ENCODE measurements at places on chromosomes 3 and 15. TPM values are rescaled to one million over a fixed set of nuclear protein-coding genes. Genes with fewer than 3 reads are reported as not detected.

GRCh38 chr15:67076147-67076843 lies 10.9 kb downstream of the SMAD3 start:
- no peak overlapping the region for H3K27ac ChIP-seq
- H3K4me1 ChIP-seq = peaks cover 19% of the 10 kb centered on the region
- H3K36me3 ChIP-seq = no peaks in the 10 kb centered on the region
- DNase-seq = no peak
- no peaks in the 10 kb centered on the region for H3K27me3 ChIP-seq
- H3K4me3 ChIP-seq = no peak overlapping the region

RPL35A gene
- 1,573 TPM for total RNA-seq

DNA sequence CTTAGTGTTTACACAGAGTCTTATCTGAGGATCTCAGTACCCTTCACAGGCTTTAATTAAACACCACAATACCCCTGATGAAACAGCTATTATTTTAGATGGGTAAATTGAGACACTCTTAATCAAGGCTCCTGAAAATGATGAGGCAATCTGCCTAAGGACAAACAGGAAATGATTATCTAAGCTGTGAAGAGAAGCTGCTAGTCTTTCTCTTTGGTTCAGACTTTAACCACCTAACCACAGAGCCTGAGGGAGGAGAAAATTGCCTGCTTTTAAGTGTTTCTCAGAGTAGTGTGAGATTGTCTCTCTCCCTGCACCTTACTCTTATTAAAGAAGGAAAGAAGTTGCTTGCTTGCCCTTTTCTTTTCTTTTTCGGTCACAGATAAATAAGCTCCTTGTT lies 364.3 kb upstream of the ADAMTS9 start:
- H3K27me3 ChIP-seq = no peaks in the 10 kb centered on the region
- no peak overlapping the region for H3K4me3 ChIP-seq
- no peak overlapping the region for H3K27ac ChIP-seq
- H3K36me3 ChIP-seq = no peaks in the 10 kb centered on the region
- no peak for DNase-seq

PCLAF gene
- 119 TPM for total RNA-seq

DNA sequence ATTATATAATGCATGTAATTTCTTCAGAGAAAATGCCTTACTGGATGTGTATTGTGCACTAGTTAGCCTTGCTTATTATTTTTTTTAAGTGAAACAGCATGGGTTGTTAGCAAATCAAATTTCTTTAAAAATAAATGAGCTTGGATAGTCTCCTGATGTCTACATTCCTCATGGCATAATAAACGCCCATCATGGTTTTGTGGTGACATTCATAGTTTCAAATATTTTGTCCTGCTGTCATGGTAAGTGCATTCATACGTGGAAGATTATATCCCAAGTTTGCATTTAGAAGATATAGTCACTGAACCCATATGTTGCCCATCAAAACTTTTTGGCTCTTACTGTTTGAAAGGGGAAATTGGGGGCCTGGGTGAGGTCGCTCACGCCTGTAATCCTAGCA lies 130.7 kb downstream of the ALCAM start:
- H3K4me3 ChIP-seq = no peak overlapping the region
- H3K27ac ChIP-seq = no peak overlapping the region
- DNase-seq = no peak

DNA sequence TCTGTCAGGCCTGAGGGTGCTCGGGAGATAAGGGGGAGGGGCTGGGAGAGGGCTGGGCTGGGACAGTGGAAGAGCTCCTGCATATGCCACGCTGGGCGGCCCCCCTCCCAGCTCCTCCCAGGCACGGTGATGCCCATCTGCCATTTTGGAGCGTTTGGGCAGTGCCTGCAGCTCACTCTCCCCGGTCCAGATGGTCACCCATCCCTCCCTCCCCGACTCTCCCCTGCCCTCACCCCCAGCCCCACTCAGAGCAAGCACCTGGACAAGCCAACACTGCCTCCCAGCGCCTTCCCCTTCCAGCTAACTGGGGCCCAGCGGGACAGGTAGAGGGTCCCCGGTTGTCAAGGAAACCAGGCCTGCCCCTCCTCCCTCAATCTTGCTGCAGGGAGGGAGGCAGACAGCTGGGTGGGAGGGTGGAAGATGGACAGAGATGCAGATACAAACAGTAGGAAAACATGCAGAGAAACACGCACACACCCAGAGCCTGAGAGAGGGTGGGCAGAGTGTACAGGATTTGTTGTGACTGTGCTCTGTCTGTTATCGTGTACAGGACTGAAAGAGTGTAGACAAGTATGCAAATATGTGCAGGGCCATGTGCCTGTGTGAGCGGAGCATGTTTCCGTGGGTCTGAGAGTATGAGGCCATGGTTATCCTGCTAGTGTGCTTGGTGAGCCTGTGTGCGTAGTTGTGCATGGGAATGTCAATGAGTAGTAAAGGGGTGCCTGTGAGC lies 17.5 kb upstream of the CORO2B start:
- H3K36me3 ChIP-seq = no peaks in the 10 kb centered on the region
- H3K27me3 ChIP-seq = peaks cover 33% of the 10 kb centered on the region
- H3K4me1 ChIP-seq = peaks cover 11% of the 10 kb centered on the region
- no peak overlapping the region for H3K4me3 ChIP-seq
- no peak overlapping the region for H3K27ac ChIP-seq

DNA sequence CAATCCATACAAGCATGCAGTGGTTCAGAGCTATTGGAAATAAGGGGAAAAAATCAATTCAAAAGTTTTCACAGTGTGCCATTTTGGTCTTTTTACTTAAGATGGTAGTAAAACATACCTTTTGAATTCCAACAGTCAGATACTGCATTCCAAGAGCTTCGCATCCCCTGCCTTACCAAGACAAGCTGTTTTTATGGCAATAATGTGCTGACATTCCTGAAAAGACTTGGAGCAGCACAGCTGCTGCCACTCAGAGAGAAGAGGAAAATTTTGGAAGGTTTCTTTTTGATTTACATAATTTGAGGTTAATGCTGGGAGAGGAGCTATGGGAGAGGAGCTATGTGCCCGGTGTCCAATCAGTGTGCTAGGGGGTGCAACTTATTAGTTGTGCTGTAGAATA lies 148.3 kb downstream of the FEZF2 start:
- no peaks in the 10 kb centered on the region for H3K36me3 ChIP-seq
- H3K27me3 ChIP-seq = no peaks in the 10 kb centered on the region
- H3K4me3 ChIP-seq = no peak overlapping the region
- no peak overlapping the region for H3K27ac ChIP-seq
- DNase-seq = no peak
- H3K4me1 ChIP-seq = peaks cover 20% of the 10 kb centered on the region

GRCh38 chr3:37905987-37906674 lies 44.5 kb downstream of the CTDSPL start:
- H3K36me3 ChIP-seq = no peaks in the 10 kb centered on the region
- H3K27ac ChIP-seq = no peak overlapping the region
- no peak for DNase-seq

DNA sequence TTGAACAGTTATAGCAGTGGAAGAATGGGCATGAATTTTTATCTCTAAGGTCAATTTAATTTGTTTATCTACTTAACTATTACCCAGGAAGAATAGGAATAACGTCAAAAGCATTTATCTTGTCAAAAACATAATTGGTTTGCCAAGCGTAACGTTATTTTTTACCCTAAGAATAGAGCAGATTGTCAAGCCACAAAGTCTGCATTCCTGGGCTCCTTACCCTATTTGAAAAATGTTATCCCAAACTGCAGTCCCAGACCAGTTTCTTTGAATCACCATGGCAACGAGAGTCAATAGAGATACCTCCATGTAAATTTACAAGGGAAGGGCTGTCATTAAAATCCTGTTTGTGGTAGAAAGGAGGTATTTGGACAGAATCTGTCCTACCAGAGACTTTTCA lies 61.1 kb downstream of the CPNE4 start:
- H3K27me3 ChIP-seq = no peaks in the 10 kb centered on the region
- peaks cover 31% of the 10 kb centered on the region for H3K4me1 ChIP-seq
- no peak overlapping the region for H3K4me3 ChIP-seq

DNA sequence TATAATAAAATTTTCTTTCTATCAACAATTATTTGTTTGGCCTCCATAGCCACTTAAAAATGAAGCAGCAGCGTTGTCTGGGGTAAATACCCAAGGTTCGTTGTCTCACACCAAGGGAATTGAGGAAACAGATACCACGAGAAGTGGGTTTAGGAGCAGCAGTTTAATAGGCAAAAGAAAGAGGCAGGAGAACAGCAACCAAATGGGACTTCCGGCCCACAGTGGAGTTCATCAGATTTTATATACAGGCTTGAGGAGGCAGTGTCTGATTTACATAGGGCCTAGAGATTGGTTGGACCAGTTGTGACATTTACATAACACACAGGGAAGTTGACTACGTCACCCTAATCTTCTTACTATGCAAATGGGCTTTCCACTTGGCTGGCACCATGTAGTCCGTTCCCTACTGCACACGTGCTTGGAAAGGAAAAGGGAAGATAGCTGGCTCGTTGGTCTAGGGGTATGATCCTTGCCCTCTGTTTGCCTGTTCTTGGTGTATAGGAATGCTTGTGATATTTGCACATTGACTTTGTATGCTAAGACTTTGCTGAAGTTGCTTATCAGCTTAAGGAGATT lies 61.5 kb upstream of the SETMAR start:
- no peak overlapping the region for H3K27ac ChIP-seq
- DNase-seq = no peak
- no peaks in the 10 kb centered on the region for H3K4me1 ChIP-seq
- no peaks in the 10 kb centered on the region for H3K27me3 ChIP-seq

GRCh38 chr3:24498391-24498790 lies 3.7 kb upstream of the THRB start:
- no peak overlapping the region for H3K27ac ChIP-seq
- no peak for DNase-seq
- no peaks in the 10 kb centered on the region for H3K36me3 ChIP-seq
- peaks cover 31% of the 10 kb centered on the region for H3K27me3 ChIP-seq
- no peak overlapping the region for H3K4me3 ChIP-seq
